HAP-1 (cell line): ENCODE measurements at places on chromosomes 12 and 14.
A peak's percentile ranks its signal among the peaks of the same experiment; 100 is the strongest.

DNA sequence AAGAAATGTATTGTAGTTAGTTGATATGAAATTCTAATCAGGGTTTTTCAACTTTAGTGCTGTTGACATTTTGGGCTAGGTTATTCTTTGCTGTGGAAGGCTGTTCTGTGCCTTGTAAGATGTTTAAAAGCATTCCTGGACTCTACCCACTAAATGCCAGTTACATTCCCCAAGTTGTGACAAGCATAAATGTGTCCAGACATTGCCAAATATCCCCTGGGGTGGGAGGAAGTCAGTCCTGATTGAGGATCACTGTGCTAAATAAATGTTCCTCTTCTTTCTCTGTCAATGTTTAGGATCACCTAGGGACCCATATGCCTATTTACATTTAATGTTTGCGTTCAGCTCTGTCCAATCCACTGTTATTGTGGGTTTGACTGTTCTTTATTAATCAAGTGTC is 268.3 kb downstream of the TMTC2 start:
- DNase-seq = no peak

- DNase-seq = no peak
Observed at GRCh38 chr12:74286254-74286653, 251.4 kb upstream of the ATXN7L3B start.

- peak; percentile 14 for DNase-seq
Observed at GRCh38 chr14:60161196-60162107, 3.7 kb downstream of the DHRS7 start.

DNA sequence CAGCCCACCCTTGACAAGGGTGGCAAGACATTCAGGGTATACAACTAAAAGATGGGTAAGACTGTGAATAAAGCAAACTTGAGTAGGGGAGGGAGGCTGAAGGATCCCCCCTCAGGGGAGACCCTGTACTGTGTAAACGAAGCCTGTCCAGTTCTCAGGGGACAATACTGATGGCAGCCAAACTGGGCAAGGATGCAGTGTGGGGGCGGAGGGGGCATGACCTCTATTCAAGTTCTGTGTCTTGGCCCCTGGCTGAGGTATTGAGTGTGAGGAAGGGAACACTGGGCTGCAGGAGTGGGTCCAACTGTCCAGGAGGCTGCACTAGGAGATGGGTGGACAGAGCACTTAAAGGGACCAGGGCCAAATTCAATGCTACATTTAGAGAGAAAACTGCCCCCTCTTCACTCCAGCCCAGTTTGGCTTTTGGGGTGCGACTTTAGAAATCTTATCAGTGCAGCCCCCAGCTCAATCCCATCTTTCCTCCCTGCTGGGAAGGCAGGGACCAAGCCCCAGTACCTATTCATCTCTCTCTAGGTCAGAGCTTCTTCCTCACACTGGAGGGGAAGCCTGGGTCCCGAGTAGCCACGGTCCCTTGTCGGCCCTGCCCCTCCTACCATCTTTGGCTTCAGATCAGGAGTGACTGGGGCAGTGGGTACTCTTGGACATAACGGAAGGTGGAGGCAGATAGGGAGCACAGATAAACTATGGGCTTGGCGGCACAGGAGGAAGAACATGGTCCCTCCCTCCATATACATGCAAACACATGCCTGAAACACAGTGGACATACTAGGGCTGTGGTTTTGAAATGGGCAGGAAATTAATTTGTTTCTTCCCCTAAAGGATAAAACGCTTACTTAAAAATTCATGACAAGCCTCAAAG is 11.8 kb downstream of the SLC39A5 start:
- no peak for DNase-seq

- DNase-seq = no peak
Observed at GRCh38 chr12:13835652-13836051, 145.8 kb downstream of the GRIN2B start.

DNA sequence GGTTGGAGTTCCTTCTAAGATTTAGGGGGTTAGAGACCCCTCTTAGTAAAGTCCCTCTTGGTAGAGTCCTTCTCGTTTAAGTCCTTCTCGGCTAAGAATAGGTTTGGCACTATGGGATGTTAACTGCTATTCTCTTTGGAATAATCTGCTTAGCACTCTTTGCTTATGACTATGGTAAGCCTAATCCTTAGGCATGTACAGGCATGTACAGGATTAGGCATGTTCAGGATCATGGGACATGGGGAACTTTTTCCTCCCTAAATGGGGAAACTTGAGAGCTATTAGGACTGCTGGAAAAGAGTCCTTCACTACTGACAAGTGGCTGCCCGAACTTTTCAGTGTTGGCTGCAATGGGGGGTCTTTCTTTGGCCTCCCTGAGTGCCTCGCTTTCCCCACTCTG is 193.3 kb downstream of the TMEM117 start:
- DNase-seq = no peak

- no peak for DNase-seq
Observed at GRCh38 chr12:126784328-126784921, 1482.5 kb upstream of the TMEM132C start.

DNA sequence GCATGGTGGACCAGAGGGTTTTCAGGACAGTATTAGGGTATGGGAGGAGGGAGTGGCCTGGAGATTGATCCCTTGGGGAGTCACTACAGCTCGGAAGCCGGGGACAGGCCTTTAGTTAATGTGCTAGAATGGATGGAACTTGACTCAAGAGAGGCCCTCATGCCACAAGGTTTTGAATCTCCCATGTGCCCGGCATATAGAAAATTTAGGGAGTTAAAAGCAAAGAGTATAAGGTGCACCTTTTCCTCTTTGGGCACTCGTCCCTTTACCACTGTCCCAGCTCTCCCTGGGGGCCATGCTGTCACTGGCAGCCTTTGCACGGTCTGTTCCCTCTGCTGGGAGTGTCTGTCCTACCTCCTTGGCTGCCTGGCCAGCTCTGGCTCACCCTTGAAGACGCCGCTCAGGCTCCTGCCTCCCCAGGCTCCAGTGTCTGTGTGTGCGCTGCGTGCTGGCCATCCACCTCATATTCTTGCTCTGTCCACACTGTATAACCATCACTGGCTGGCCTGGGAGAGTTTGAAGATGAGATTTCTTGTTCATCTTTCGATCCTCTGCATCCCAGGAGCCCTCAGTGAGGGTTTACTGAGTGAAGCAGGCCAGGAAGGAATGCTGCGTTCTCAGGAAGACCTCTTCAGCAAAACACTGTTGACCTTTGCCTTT is 161.3 kb downstream of the ZFP36L1 start:
- DNase-seq = no peak

- no peak for DNase-seq
Observed at GRCh38 chr12:31021181-31021580, 52.5 kb upstream of the DDX11 start.
